Brain pericyte (primary cell): ENCODE measurements at places on chromosomes 7 and 10.

- DNase-seq = no peak
Measured at GRCh38 chr10:4725917-4726606, 99.9 kb upstream of the AKR1E2 start.

- no peak for DNase-seq
Measured at GRCh38 chr10:132186488-132187429, at the start of gene DPYSL4. Gene DPYSL4, plus strand, starts transcription at chr10:132186948. Its CDS starts 116 bp downstream, at chr10:132187064.

DNA sequence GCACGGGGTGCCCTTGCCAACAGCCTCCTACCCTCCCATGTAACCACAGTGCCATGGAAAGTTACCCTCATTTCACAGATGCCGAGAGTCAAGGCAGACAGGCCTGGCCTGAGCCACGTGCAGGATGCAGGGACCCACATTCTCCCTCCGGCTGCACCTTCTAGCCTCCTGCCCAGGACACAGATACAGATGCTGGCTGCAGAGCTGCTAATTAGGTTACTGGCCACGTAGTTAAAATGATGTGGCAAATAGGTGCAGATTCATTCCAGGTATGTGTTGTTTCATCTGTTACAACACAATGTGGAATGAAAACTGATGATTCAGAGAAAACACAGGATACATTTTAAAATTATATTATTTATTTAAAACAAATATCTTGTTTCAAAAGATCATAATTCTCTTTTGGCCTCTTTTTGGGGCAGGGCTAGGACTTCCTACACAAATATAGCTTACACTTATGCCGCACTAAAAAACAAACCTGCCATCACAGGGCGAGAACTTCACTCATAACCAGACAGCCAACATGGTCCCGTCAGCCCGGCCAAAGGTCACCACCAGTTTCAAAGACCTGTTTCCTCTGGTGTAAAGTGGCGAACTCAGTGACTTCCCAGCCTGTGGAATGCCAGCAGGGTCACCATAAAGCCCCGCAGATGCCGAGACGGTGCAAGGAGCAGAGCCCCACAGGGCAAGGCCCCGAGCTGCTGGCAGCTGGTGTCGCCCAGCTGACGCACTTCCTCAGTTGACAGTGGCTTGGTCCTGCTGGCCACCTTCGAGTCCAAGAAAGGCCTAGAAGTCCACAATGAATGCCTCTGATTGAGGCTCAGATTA lies 83.5 kb downstream of the TNS3 start:
- DNase-seq = no peak

DNA sequence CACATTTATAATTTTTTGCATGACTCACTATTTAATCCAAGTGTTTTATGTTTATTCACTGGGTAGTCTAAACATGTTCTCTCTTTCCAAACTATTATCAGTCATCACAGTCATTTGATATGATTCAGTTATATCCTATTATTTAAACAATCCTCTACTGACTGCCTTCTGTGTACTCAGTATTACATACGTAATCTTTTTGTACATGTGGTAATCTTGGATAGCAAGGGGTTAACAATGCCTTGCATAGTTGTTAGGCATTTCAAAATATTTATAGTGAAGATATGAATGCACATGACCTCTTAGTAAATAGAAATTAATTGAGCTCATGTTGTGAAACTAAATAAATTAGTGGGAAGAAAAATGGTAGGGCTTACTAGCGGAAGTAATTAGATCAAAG lies 379.4 kb upstream of the KIAA1217 start:
- DNase-seq = no peak

- DNase-seq = no peak
Measured at GRCh38 chr7:25735674-25736242, 416.2 kb upstream of the NFE2L3 start.

DNA sequence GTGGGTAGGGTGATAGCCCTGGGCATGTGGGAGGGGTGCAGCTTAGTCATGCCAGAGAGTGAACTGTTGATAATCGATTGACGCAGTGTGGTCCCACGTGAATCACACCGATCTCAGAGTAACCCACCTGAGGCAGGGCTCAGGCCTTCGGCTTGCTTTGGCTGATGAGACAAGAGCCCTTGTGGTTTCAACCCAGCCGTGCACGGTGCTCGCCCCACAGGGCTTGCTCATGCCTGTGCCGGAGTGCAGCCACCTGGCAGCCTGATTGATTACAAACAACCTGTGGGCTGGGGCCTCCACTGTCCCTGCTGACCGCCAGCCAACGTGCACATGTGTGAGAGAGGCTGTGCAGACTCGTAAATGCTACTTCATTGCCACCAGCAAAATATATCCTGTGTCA lies 144.9 kb upstream of the ADARB2 start:
- DNase-seq = no peak

- no peak for DNase-seq
Measured at GRCh38 chr10:28633750-28634149, 43.6 kb upstream of the BAMBI start.

- no peak for DNase-seq
Measured at GRCh38 chr10:34058845-34059614, 724.6 kb upstream of the NRP1 start.

- no peak for DNase-seq
Measured at GRCh38 chr7:124351950-124352349, 319.1 kb upstream of the TMEM229A start.

GRCh38 chr10:88076027-88076880 lies 212.8 kb downstream of the PTEN start:
- no peak for DNase-seq

- DNase-seq = no peak
Measured at GRCh38 chr7:99137411-99138180, 6.3 kb downstream of the SMURF1 start.

DNA sequence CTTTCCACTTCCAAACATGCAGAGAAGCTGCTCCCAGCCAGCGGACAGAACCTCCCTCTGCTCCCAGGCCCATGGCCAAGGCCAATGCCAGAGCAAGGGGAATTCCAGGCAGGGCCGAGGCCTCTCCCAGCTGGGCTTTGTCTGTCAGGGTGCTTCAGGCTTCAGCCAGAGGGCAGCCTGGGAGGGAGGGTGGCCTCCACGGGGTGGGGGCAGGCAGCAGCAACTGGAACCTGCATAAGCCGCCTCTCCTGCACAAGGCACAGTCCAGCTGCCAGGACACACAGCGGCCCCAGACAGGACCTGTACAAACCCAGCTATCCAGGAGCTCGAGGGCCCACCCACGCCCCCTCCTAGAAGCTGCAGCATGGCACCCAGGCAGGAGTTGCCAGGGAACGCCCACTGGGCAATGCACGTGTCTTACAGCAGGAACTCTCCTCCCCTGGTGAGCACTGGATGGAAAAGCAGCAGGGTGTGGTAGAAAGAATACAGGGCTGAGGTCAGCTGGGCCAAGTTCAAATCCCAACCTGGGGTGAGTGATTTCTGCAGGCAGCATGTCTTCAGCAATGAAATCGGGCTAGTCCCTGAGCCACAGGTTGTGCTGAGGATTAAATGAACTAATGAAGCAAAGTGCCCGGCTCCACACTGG lies 7.6 kb downstream of the FAM53B start:
- no peak for DNase-seq

DNA sequence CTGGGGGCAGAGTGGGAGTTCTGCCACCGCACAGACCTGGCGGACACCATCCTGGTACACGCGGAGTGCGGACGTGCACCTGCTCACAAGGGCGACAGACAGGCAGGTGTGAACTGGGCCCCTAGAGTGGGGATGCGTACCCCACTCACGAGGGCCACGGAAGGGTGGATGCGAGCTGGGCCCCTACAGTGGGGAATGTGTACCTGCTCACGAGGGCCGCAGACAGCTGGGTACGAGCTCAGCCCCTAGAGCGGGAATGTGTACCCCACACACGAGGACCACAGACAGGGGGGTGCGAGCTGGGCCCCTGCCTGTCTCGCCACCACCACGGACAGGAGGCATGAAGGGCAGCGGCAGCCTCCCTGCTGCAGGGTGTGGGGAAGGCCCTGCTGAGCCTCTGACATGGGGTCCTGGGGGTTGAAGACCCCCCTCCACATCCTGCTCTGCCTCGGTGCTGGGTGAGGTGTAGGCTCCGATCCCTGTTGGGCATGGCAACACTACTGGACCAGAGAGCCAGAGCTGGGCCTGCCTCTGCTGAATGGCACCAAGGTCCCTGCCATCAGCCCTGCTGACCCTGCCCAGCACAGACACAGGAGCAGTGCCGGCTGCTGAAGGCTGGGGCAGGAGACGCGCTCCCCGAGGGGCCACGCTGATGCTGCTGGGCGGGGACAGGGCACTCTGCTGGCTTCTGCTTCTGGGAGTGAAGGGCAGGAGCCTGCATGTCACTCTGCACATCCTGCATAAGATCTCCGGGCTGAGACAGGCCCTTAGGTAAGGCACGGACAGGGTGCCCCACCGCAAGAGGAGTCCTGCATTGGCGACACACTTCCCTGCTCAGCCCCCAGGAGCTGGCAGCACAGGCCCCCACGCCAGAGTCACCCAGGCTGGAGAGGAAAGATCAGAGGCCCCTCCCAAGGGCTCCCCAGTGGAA lies 259.2 kb downstream of the MAD1L1 start:
- no peak for DNase-seq

GRCh38 chr7:134750083-134751062 lies 29.1 kb upstream of the CALD1 start:
- DNase-seq = no peak

DNA sequence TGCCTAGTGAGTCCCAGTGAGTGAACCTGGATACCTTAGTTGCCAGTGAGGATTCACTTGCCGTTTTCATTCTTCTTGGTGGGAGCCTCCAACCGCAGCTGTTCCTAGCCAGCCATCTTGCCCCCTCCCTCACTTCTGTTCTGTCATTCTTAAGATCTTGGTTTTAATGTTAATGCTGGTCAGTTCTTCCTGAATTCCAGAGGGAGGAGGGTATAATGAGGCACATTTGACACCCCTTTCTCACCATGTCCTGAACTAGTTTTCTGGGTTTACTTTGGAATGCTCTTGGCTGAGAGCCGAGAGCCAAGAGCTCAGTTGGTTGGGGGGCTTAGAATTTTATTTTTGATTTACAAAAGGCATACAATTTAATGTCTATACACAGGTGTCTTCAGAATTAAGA lies 78.5 kb upstream of the ADCY1 start:
- no peak for DNase-seq

GRCh38 chr7:91357901-91358300 lies 93.7 kb downstream of the FZD1 start:
- no peak for DNase-seq

DNA sequence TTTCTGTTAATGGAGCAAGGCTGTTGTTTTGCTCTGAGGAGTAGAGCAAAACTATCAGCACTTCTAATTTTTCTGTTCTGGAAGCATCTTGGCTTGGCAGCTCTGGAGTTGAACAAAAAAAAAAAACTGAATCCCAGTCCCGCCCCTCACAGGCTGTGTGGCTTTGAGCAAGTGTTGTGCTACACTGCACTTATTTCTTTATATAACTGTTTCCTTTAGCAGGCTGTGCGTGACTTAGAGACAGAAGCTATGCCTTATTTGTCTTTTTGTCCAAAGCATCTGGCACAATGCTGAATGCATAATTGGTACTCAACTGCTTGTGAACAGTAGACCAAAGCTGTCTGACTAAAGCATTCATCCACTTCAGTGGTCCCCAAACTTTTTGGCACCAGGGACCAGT lies 96.1 kb downstream of the AMPH start:
- DNase-seq = no peak

- no peak for DNase-seq
Measured at GRCh38 chr7:128939075-128939860, 1.5 kb downstream of the IRF5 start.

GRCh38 chr7:108805808-108806397 lies 236.2 kb downstream of the DNAJB9 start:
- no peak for DNase-seq

DNA sequence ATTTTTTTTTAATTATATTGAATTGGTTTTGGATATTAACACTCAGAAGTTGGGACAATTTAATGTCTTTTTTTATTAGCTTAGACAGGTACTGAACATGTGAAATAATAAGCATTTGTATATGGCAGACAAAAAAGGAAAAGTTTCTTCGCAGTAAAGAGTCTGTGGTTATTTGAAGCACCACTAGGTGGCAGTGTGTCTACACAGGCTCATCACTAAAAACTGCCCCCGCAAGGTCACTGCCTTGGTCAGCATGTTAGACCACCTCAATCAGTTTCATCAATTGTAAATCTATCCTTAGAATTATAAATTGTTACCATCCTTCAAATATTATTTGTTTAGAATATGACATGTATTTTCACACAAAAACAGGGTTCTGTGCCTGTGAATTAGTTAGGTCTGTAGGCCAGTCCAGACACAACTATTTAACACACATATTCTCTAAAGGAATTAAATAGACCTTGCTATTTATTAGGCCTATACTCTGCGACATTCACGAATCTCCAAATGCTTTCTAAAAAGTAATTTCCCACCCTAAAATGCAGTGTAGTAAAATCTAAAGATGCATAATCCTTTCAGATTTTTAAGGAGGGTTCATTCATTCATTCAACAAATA lies 17.0 kb downstream of the PNLIPRP3 start:
- no peak for DNase-seq

GRCh38 chr10:130231251-130231741 lies 95.1 kb downstream of the GLRX3 start:
- DNase-seq = no peak

DNA sequence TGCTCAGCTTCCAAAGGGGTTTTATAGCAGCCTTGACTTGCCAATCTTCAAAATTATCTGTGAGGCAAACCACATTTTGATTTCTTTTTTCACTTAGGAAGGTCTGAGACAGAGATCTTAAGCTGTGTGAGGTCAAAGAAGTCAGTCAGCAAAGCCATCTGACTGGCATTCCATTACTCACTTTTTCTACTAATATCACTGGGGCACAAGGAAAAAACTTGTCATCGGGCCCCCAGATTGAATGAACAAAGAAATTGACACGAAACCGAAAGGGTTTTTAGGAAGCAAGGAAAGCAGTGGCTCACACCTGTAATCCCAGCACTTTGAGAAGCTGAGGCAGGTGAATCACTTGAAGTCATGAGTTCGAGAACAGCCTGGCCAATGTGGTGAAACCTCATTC lies 78.5 kb upstream of the FRMD4A start:
- no peak for DNase-seq

DNA sequence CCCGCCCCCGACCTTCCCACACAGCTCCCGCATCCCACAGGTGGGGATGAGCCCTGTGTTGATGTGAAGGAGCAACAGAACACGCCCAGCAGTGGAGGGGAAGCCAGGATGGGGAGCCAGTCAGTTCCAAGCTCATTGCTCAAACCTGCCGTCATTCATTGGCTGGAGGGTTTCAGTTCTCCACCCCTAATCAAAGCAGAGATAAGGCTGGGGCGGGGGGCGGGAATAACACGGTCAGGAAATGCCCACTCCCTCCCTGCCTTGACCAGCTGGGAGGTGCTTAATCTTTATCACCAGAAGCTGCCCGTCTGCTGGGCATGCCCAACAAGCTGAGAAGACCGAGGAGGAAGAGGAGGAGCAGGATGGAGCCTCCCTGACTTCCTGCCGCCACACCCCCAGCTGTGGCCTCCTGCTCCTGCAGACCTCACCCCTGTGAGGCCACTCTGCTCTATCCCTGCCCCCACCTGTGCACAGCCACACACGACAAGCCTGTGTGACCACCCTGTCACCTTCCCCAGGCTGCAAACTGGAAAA lies 265.1 kb downstream of the ZEB1 start:
- DNase-seq = no peak

DNA sequence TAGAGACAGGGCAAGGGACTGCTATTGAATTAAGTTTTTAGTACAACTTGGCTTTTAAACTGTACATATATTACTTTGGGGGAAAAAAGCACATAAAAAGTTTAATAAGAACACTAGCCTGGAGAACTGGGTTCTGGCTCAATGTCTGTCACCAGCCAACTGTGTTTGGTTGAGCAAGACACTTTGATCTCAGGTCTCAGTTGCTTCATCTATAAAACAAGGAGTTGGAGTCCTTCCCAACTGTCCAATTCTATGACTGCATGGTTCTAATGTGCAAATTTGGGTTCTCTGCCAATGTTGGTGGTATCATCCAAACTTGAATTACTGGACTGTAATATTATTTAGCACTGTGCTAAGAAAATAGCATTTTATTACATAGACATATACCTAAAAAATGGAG lies 50.3 kb downstream of the ATXN7L1 start:
- DNase-seq = no peak
